ENCODE measurements at places on chromosomes 11 and 22. TPM values are rescaled to one million over a fixed set of nuclear protein-coding genes. Genes with fewer than 3 reads are reported as not detected.

The IGLL5 gene
- total RNA-seq, result not detected

The MS4A4E gene
- not detected for total RNA-seq

The PTPRCAP gene
- 0.33 TPM for total RNA-seq

The POU2AF2 gene
- not detected for total RNA-seq

The RAPSN gene
- not detected for total RNA-seq

The KCNJ4 gene
- 0.09 TPM for total RNA-seq

The PRG3 gene
- not detected for total RNA-seq

The EMID1 gene
- total RNA-seq, result 0.34 TPM

Data from A549 treated with RU486 at 1 μM for 4 hours (cell line).